AG10803 (cell line): ENCODE measurements at places on chromosomes 5 and 9.

DNA sequence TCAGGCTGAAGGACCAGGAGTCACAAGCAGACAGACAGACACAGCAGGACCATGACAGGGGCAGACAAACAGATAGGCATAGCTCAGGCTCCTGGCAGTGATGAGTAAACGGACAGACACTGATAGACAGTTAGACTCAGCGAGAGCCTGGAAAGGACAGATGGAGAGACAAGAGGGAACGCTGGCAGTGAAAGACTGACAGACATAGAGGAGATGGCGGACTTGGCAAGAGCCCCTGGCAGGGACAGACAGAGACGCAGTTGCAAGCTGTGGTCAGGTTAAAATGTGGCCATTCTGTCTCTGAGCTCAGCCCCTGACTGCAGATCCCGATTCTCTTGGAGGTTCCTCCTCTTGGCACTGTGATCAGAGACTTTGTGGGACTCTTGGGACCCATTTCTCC lies 13.6 kb downstream of the CSF2 start:
- no peak for DNase-seq

DNA sequence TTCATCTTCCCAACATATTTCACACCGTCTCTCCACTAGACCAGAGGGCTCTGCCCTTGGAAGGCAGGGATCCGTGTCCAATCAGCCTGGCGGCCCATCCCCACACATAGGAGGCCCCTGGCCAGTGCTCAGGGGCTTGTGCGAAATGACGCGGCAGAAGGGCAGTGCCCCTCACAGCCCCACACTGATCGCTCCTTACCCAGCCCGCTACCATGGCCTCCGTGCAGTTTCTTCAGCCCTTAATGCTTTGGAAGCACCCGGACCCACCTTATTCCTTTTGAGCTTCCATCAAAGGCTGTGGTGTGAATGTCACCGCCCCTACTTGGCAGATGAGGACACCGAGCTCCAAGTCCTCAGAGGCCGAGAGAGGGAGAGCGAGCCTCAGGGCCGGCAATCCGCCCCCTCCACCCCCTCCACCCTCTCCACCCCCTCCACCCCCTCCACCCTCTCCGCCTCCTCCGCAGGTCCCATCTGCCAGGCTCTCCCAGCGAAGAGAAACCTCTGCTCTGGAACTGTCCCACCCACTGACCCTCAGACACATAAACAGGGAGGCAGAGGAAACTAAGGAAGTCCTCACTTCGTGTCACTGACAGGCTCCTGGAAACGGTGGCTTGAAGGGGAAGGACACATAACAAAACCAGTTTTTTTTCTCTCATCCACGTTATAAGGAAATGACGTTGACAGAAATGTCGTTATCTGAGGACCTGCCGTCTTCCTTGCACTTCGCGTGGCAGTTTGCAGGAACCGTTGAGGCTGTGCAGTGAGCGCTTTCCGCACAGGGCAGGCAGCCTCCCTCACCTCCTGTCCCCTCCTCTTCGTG lies 13.9 kb downstream of the QSOX2 start:
- no peak for DNase-seq

DNA sequence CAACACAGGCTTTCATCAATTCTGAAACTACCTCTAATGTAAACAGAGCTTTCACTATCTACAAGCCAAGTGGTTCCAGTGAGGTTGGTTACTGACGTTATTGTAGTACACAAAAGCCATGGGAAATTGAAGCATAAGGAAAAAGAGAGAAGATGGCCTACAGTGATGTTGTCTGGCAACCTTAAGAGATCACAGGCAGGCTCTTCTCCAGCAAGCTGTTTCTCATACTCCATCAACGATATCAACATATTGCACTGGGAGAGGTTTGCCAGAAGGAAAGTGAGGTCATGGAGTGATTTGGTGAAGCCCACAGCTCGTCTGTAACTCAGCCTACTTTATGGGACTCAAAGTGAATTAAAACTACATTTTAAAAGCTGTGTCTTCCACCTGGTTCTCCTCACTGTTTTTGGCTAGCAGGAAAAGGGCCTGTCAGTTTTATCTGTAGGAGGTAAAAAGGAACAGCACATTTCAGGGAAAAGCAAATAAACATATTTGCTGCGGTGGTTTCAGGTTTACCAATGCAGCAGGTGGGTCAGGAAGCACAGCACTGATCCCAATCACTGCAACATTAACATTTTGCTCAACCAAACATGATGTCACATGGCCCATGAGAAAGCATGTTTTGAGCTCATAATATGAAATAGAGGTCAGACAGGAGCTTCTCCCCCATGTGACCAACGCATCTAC lies 72.9 kb downstream of the ARSB start:
- DNase-seq, result no peak

DNA sequence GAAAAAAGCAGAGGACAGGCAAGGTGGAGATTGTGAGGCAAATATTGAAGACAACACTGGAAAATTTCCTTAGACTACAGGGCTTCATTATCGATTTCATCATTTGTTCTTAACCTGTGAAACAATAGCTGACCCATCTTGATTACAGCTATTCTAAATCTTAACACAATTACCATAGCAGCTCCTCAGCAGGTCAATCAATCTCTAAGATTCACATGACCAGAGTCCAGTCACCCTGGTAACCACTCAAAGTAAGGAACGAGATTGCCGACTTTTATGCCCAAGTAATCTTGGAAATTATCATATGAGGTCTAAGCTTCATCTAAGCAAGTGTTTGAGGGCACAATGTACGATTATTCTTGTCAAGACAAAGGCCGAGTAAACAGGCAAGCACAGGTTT lies 93.8 kb downstream of the TTC39B start:
- DNase-seq, result no peak

DNA sequence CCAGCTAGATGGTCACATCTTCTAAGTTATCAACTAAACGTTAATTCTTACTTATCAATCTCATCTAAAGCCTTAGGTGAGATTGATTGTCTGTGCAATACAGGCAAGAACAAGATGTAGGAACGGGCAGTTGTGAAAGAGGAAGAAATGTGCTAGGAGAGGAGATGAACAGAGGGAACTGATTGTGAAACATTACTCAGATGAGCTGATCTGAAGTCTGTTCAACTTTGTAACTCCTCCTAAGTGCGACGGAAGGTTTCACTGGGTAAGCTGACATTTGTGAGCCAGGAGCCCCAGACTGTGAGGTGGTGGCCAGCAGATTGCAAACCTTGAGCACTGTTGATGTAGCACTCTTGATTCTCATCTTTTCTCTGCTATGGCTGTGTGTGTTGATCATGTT lies 204.1 kb downstream of the CD180 start:
- DNase-seq, result no peak

DNA sequence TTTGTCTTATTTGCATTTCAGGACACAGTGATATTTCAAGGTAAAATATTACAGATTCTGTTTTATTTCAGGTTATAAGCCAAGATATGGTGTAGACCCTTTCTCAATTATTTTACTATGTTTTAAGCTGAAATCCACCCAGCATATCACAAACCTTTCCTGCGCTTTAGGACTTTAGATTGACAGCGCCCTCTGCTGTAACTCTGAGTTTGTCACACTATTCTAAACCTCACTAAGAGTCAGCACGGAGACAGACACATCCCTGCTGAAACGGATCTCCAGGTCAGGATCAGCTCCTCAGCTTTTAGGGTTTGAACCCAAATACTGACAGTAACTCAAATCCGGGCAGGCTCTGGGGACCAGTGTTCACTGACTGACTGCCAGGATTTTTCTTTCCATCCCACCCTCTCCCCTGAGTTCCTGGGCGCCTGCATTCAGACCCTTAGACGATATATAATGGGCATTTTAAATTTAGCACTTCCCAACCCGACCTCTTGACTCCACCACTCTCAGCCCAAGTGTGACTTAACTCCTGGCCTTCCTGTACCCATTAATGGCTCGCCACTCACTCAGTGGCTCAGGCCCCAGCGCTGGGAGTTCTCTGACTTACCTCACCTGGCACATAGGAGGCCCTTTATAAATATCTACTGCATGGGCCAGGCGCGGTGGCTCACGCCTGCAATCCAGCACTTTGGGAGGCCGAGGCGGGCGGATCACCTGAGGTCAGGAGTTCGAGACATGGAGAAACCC lies 33.5 kb downstream of the TLX3 start:
- DNase-seq, result peak; percentile 67

GRCh38 chr9:13899924-13900323 lies 414.0 kb downstream of the NFIB start:
- no peak for DNase-seq

DNA sequence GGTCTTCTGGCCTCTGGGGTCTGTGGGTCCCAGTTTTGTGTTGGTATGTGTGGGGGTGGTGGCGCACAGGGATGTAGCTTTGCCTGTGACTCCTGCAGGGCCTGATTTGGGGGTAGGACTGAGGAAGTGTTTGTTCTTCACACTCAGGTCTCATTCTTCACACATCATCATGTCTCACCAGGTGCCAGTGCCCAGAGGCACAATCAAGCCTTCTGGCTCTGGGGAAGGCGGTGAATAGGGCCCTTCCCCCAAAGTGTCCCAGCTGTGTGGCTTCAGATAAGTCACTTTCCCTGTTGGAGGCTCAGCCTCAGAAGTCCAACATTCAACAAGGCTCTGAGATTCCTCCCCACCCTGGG lies 5.1 kb downstream of the DBN1 start:
- DNase-seq, result no peak

DNA sequence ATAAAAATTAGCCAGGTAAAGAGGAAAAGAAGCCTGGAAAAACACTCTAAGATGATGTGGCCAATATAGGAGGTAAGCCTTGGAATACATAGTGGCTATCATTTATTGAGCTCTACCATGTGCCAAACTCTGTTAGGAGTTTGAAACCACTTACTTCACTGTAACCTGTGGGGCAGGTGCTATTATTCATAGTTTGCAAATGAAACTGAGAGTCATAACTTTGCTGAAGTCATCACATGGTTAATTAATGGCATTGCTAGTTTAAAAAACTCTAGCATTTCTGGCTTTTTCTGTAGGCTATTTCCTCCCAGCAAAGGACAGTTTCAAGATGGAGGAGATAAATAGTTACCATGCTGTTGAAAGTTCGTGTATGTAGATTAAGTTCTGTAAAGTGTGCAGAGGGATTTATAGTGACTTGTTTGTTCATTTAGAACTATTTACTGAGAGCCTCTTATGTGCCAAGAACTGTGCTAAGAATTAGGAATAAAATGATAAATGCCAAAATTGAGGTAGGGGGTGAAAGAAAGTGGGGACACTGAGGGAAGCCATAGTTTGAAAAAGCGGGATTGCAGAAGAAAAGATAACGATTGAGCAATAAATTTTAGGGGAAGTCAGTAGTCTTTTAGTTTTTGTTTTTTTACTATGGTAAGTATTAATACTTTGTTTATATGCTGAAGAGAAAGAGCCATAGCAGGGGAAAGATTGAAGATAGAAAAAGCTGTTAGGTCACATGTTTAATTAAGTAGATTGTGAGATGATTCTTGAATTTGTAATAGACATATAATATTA lies 57.2 kb downstream of the WDR70 start:
- DNase-seq, result no peak

DNA sequence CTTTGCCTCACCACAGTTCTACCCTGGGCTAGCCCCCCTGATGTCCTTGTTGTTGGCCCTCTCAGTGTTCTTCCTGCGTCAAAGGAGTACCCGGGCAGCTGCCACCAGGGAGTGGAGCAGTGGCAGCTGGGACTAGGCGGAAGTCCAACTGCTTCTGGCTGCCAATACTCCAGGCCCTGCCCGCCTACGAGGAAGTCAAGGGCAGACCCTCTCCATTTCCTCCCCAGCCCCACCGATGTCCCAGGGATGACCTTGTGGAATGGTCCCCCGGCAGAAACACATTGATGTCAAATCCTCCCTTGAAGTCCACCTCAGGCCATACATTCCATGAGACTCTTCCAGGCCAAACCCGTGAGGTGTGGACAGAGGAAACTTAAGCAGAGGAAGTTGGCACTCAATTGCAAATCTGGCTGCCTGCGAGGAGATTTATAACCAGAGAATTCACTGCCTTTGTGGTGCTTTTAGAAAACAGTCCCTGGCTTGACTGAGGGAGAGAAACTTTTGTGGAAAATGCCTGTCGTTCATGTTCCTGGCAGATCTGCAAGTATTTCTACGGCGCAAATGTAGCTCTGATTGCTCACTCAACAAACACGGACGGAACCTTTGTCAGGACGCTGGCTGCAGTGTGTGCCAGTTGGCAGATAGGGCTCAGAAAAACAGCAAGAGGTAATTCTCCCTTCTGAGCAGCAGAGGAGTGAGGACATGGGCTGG lies 339.7 kb downstream of the RAB3C start:
- DNase-seq, result peak; percentile 61

- no peak for DNase-seq
These were observed 1.9 kb upstream of the ORM2 start for GRCh38 chr9:114327749-114328148.

- DNase-seq, result no peak
These were observed 124.7 kb downstream of the CEP120 start for GRCh38 chr5:123298335-123299030.

DNA sequence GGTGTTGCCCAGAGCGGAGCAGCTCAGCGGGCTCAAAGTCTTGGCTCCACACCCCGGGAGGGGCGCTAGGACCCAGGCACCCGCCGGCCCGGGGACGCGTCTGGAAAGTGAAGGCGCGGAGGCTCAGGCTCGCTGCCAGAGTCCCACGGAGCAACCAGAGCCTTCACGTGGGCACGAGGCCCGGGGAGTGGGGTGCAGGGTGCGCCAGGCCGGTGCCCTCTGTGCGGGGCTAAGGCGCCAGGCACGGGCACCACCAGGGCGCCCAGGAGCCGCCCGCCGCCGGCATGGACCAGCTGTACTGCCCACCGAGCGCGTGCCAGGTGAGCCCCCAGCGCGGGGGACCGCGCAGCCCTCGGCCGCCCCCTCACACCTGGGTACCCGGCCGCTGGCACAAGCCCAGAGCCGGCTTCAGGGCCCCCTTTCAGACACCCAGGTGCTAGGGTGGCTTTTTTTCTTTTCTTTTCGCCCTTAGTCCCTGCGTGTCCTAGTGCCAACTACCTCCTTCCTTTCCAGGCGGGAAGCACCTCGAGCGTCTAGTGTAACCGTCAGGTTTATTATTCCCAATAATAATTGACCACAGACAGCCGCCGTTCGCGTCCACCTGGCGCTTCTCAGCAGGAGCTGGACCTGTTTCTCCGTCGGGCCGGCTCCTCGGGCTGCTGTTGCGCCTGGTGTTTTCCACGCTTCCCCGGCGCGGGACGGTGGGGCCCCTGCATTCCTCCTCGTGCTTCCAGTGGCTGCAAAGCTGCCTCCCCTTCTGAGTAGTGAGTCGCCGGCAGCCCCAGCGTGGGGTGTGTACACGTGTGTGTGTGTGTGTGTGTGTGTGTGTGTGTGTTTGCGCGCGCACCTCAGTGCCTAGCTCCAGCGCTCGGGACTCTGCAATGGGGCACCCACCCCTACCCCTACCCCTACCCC lies 30.1 kb upstream of the PDE8B start:
- DNase-seq, result no peak

DNA sequence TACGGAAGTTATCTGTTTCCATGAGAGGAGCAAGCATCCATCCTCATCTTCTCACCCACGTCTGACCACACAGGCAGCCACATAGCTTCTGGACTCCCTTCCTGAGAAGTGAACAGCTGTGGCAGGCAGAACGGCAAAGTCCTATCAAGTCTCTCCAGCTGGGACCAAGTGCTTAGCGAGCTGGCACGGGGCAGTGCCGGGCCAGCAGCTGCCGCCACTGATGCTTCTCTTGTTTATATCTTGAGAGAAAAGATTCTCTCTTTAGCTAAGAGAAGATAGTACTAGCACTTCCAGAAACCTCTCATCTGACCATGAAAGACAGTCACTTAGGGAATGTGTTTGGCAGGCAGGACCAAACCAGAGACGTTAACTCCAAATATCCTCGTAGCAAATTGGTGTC lies 37.2 kb downstream of the PLAC8L1 start:
- no peak for DNase-seq

- DNase-seq, result no peak
These were observed 53.5 kb downstream of the SMIM23 start for GRCh38 chr5:171839112-171839511.

GRCh38 chr9:87867391-87867790 lies 15.3 kb upstream of the SPATA31E1 start:
- DNase-seq, result no peak

- DNase-seq, result no peak
These were observed 171.9 kb upstream of the GDNF start for GRCh38 chr5:38011668-38012188.
